ENCODE measurements at places on chromosomes 4 and X.
A peak's percentile ranks its signal among the peaks of the same experiment; 100 is the strongest.

DNA sequence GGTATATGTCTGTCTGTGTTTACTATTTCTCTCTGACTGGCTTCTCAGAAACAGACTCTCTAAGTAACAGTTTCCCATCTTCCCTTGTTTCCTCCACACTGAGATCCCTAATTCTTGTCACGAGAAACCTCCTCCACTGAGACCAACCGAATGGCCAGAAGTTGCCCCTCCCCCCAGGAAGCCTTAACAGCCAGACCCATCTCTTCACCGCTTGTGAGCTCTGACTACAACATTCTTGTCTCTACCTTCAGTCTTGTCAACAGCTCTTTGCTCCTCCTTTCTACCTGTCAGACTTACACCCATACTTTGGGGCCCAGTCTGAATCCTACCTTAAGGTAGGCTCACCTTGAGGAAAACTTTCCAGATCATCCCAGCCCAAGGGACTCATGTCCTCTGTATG, 90.8 kb downstream of the NHSL2 start:
- no peak for DNase-seq
- no peak overlapping the region for H3K27ac ChIP-seq
- H3K4me1 ChIP-seq: peaks cover 8% of the 10 kb centered on the region
- no peak overlapping the region for H3K4me3 ChIP-seq

DNA sequence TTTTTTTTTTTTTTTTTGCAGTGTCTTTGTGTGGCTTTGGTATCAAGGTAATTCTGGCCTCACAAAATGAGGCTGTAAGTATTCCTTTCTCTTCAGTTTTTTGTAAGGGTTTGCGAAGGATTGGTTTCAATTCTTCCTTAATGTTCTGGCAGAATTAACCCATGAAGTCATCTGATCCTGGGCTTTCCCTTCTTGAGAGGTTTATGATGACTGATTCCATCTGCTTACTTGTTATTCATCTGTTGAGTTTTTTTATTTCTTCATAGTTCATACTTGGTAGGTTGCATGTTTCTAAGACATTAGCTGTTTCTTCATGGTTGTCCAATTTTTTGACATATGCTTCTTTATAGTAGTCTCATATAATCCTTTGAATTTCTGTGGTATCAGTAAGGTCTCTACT, 181.4 kb upstream of the PDE5A start:
- no peaks in the 10 kb centered on the region for H3K4me1 ChIP-seq
- H3K36me3 ChIP-seq: no peaks in the 10 kb centered on the region
- H3K27ac ChIP-seq: no peak overlapping the region

DNA sequence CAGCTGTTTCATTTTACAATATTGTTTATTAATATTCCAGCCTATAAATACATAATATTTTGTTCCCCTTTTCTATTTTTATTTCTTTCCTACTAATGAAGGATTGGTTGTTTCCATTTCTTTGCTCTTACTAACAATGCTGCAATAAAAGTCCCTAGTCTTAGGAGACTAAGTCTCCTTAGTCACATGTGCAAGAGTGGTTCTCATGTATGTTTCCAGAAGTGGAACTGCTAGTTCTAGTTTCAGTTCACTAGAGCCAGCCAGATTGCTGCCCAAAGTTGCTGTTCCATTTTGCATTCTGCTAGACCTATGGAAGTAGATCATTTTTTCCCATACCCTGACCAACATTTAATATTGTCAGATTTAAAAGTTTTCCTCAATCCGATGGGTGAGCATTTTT, 44.3 kb downstream of the CNGA1 start:
- no peaks in the 10 kb centered on the region for H3K4me1 ChIP-seq
- no peak overlapping the region for H3K4me3 ChIP-seq
- no peak for DNase-seq
- no peaks in the 10 kb centered on the region for H3K36me3 ChIP-seq
- no peaks in the 10 kb centered on the region for H3K27me3 ChIP-seq

DNA sequence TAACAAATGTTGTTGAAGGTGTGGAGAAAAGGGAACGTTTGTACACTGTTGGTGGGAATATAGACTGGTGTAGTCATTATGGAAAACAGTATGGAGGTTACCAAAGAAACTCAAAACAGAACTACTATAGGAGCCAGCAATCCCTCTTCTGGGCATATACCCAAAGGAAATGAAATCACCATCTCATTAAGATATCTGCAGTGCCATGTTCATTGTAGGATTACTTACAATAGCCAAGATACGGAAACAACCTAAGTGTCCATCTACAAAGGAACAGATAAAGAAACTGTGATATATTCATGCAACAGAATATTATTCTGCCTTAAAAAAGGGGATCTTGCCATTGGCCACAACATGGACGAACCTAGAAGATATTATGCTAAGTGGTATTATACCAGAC, 22.2 kb downstream of the APBB2 start:
- no peak for DNase-seq
- peaks cover 13% of the 10 kb centered on the region for H3K4me1 ChIP-seq
- no peak overlapping the region for H3K4me3 ChIP-seq
- H3K36me3 ChIP-seq: no peaks in the 10 kb centered on the region
- no peaks in the 10 kb centered on the region for H3K27me3 ChIP-seq

GRCh38 chr4:96347582-96347981, 507.7 kb downstream of the PDHA2 start:
- H3K36me3 ChIP-seq: no peaks in the 10 kb centered on the region
- H3K27me3 ChIP-seq: no peaks in the 10 kb centered on the region
- no peak overlapping the region for H3K4me3 ChIP-seq
- DNase-seq: no peak

GRCh38 chrX:155755706-155756337, 125.3 kb upstream of the VAMP7 start:
- no peak overlapping the region for H3K4me3 ChIP-seq
- no peaks in the 10 kb centered on the region for H3K36me3 ChIP-seq
- H3K4me1 ChIP-seq: no peaks in the 10 kb centered on the region
- no peak for DNase-seq
- H3K27ac ChIP-seq: no peak overlapping the region
- no peaks in the 10 kb centered on the region for H3K27me3 ChIP-seq

- no peak for DNase-seq
- H3K27ac ChIP-seq: no peak overlapping the region
- peaks cover 32% of the 10 kb centered on the region for H3K36me3 ChIP-seq
- H3K4me1 ChIP-seq: no peaks in the 10 kb centered on the region
- no peak overlapping the region for H3K4me3 ChIP-seq
Observed at GRCh38 chrX:7102119-7102518, 45.4 kb upstream of the STS start.

DNA sequence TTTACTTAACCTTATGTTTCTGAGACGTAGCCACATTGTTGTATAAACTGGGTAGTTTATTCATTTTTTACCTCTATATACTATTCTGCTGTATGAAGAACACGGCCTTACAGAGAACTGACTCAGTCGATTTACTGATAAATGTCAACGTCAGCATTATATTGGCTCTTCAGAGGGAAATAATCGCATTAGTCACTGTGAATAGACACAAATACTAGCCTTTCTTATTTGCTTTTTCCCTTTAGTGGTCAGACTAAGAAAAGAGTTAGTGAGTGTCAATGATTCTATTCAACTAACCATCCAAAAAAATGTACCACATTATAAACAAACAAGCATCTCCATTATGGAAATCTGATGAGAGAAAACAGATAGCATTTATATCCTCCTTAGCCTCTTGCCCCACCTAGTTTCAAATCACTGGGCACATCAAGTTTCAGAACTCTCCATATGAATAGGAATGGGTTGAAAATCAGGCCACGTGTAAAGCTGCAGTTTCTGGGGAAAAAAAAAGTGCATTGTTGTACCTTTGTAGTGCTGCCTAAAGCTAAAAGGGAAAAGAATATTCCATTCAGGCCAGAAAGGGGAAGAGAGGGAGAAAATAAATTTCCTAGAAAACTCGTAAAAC, 146.7 kb upstream of the VCX3A start:
- no peak overlapping the region for H3K4me3 ChIP-seq
- H3K27me3 ChIP-seq: no peaks in the 10 kb centered on the region
- DNase-seq: no peak
- H3K36me3 ChIP-seq: no peaks in the 10 kb centered on the region
- no peaks in the 10 kb centered on the region for H3K4me1 ChIP-seq

GRCh38 chrX:103404231-103405008, 28.1 kb downstream of the BEX3 start:
- peak overlapping the region; percentile 60 for H3K27ac ChIP-seq
- peak overlapping the region; percentile 63 for H3K4me3 ChIP-seq
- no peaks in the 10 kb centered on the region for H3K4me1 ChIP-seq

GRCh38 chrX:45788941-45789348, 588.3 kb upstream of the DIPK2B start:
- no peaks in the 10 kb centered on the region for H3K4me1 ChIP-seq
- H3K27me3 ChIP-seq: no peaks in the 10 kb centered on the region
- H3K4me3 ChIP-seq: peak overlapping the region; percentile 40
- H3K36me3 ChIP-seq: no peaks in the 10 kb centered on the region

- no peaks in the 10 kb centered on the region for H3K27me3 ChIP-seq
- no peak for DNase-seq
- H3K27ac ChIP-seq: no peak overlapping the region
- no peaks in the 10 kb centered on the region for H3K4me1 ChIP-seq
- no peaks in the 10 kb centered on the region for H3K36me3 ChIP-seq
Observed at GRCh38 chr4:2074588-2074987, 15.5 kb downstream of the NAT8L start.

DNA sequence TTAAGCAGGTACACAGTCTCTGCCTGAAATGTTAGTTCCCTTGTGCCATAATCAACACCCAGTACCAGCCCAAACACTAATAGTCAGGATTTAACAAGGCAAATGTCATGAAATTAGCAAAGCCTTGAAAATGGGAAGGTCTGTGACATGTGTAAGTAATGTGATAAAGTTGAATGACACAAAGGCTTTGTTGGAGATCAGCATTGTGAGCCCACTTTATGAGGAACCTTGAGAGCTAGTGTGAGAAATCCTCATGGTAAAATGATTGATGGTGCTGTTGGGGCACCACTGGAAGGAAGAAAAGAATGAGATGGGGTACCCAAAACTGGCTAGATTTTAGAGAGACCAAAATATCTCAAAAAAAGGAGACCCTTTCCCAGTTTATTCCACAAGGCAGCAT, 3.3 kb upstream of the LIN54 start:
- H3K27me3 ChIP-seq: no peaks in the 10 kb centered on the region
- no peak for DNase-seq
- H3K27ac ChIP-seq: peak overlapping the region; percentile 74
- no peaks in the 10 kb centered on the region for H3K36me3 ChIP-seq
- peak overlapping the region; percentile 64 for H3K4me3 ChIP-seq

- no peaks in the 10 kb centered on the region for H3K4me1 ChIP-seq
- peaks cover 29% of the 10 kb centered on the region for H3K36me3 ChIP-seq
- peak; percentile 19 for DNase-seq
- no peak overlapping the region for H3K27ac ChIP-seq
- H3K4me3 ChIP-seq: no peak overlapping the region
Observed at GRCh38 chr4:2829933-2830451, 13.7 kb upstream of the ADD1 start.

- no peak overlapping the region for H3K27ac ChIP-seq
- no peak overlapping the region for H3K4me3 ChIP-seq
- DNase-seq: no peak
- H3K4me1 ChIP-seq: no peaks in the 10 kb centered on the region
- H3K27me3 ChIP-seq: no peaks in the 10 kb centered on the region
Observed at GRCh38 chrX:11351375-11352295, 58.4 kb downstream of the AMELX start.

- DNase-seq: no peak
- H3K4me3 ChIP-seq: no peak overlapping the region
- no peaks in the 10 kb centered on the region for H3K36me3 ChIP-seq
- no peaks in the 10 kb centered on the region for H3K4me1 ChIP-seq
Observed at GRCh38 chr4:24245491-24245820, 338.9 kb downstream of the DHX15 start.

GRCh38 chr4:575281-576141, 584 bp downstream of the TMEM271 start:
- H3K4me3 ChIP-seq: no peak overlapping the region
- H3K27ac ChIP-seq: no peak overlapping the region
- H3K4me1 ChIP-seq: no peaks in the 10 kb centered on the region

GRCh38 chr4:1761130-1761689, 31.9 kb upstream of the FGFR3 start:
- peaks cover 6% of the 10 kb centered on the region for H3K4me1 ChIP-seq
- no peak overlapping the region for H3K27ac ChIP-seq
- DNase-seq: no peak
- H3K4me3 ChIP-seq: no peak overlapping the region

- no peak for DNase-seq
- no peak overlapping the region for H3K4me3 ChIP-seq
- H3K4me1 ChIP-seq: no peaks in the 10 kb centered on the region
- H3K36me3 ChIP-seq: peaks cover 4% of the 10 kb centered on the region
Observed at GRCh38 chr4:85784348-85784747, 309.4 kb downstream of the ARHGAP24 start.

DNA sequence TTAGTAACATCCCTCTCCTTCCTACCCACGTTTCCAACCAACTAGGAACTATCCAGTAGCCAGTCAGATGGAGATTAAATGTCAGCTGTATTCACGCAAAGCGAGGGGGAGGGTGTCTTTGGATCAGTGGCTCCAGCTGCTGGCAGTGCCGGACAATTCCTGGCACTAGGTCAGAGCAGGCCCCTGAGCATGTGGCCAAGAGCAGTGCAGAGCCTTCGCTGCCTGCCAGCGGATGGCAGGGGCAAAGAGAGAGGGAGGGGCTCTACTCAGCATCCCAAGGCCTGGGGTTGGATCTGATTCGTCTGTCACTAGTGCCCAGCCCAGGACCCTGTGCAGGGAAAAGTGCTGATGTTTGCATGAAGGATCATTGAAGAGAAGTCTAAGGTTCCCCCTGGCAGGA, 28.7 kb upstream of the JAKMIP1 start:
- H3K27me3 ChIP-seq: no peaks in the 10 kb centered on the region
- peak; percentile 87 for DNase-seq
- H3K4me3 ChIP-seq: no peak overlapping the region
- H3K27ac ChIP-seq: peak overlapping the region; percentile 48
- H3K4me1 ChIP-seq: no peaks in the 10 kb centered on the region

DNA sequence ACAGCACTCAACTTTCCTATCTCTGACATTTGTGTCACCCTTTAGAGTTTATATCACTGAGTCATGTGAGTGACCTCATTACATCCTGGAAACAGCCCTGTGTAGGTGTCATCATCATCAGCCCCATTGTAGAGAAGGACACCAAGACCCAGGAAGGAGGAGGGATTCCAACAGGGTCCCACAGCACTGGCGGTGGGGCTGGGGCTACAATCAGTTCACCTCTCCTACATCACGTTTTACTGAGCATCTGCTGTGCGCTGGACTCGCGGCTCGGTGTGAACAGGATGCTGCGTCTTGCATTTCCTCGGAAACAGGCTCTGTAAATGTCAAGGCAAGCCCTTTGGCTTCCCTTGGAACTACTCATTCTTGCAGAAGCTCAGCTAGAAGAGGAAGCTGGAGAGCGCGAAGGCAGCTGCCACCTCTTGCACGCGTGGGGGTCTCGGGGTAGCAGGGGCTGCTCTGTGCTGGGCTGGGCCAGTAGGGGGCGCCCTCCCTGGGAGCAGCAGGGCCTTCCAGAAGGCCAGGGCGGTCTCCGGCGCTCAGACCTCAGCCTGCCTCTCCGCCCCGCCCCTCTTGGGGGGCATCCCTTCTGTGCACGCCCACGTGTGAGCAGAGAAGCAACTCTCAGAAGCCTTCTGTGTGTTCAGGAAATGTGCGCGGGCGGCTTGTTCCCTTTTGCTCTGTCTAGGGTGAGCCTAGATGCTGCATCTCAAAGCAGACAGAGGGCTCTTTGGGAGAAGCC, 29.0 kb downstream of the REELD1 start:
- no peak for DNase-seq
- peaks cover 19% of the 10 kb centered on the region for H3K4me1 ChIP-seq
- 0 out of 2 replicates have a peak overlapping the region, but pooled peaks have one; percentile 93 for H3K27ac ChIP-seq
- H3K4me3 ChIP-seq: no peak overlapping the region
- H3K27me3 ChIP-seq: no peaks in the 10 kb centered on the region
- H3K36me3 ChIP-seq: no peaks in the 10 kb centered on the region

GRCh38 chr4:39635023-39635422, 3.6 kb downstream of the SMIM14 start:
- H3K4me3 ChIP-seq: no peak overlapping the region
- no peaks in the 10 kb centered on the region for H3K27me3 ChIP-seq
- H3K36me3 ChIP-seq: no peaks in the 10 kb centered on the region
- peaks cover 2% of the 10 kb centered on the region for H3K4me1 ChIP-seq
- H3K27ac ChIP-seq: no peak overlapping the region
- no peak for DNase-seq

Measured in SK-N-SH (cell line).